Spleen (tissue), 13 donors: ENCODE measurements at places on chromosomes 13 and 19. TPM values are rescaled to one million over a fixed set of nuclear protein-coding genes. Genes with fewer than 3 reads are reported as not detected.
A peak's percentile ranks its signal among the peaks of the same experiment; 100 is the strongest.

GRCh38 chr19:42066075-42066754 lies 3.8 kb downstream of the GRIK5 start:
- no peak for DNase-seq

GRCh38 chr13:40187324-40187795 lies 479.1 kb downstream of the FOXO1 start:
- peak; percentile 78 for DNase-seq

GRCh38 chr19:33921165-33921564 lies 124.5 kb downstream of the KCTD15 start:
- no peak for DNase-seq

GRCh38 chr13:77820431-77821149 lies 98.0 kb downstream of the EDNRB start:
- no peak for DNase-seq

- DNase-seq: no peak
Measured at GRCh38 chr13:36918246-36919131, 1.5 kb downstream of the SMAD9 start.

DNA sequence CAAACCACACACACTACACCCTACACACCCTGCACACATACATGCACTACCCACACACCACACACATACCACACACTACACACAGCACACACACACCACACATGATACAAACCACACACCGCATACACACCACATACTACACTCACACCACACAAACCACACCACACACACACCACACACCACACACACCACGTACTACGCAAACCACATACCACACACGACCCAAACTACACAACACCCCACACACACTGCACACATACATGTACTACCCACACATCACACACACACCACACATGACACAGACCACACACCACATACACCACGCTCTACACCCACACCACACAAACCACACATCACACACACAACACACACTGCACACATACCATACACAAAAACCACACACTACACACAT lies 6.6 kb downstream of the MAG start:
- no peak for DNase-seq

GRCh38 chr19:40691421-40692211 lies 1.2 kb upstream of the NUMBL start:
- peak; percentile 81 for DNase-seq

Gene WDR87
- not detected for total RNA-seq

- DNase-seq: no peak
Measured at GRCh38 chr13:61900033-61900432, 484.4 kb upstream of the PCDH20 start.

DNA sequence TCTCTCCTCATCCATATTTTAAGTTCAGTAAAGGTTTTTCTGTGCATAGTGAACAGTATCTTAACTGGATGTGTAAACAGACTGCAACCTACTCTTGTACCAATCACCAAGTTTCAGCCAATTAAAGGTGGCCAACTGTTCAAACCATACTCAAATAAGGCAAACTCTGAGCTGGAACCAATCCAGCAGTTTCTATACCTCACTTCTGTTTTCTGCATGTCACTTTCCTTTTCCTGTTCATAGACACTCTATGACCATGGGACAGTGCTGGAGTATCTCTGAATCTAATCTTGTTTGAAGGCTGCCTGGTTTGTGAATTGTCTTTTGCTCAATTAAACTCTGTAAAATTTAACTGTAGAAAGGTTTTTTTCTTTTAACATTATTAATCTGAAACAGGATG lies 470.3 kb upstream of the SLITRK6 start:
- DNase-seq: no peak

DNA sequence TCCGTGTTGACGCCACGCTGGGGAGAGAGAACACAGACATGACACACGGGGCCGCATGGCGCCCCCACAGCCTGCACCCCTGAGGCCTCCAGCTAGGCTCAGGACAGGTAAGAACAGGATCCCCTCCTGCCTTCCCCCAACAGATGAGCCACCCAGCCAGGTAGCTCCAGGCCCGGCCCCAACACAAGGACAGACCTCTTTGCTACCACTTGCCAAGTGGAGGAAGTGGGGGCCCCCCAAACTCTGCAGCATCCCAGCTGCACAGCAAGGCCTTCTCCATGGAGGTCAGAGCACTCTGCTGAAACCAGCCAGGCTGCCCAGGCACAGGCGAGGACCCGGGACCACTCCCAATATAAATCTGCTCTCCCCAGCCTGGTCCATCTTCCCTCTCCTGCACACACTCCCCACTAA lies 31.5 kb downstream of the PEPD start:
- peak; percentile 69 for DNase-seq

- no peak for DNase-seq
Measured at GRCh38 chr13:78657699-78658629, 991 bp downstream of the OBI1 start.

DNA sequence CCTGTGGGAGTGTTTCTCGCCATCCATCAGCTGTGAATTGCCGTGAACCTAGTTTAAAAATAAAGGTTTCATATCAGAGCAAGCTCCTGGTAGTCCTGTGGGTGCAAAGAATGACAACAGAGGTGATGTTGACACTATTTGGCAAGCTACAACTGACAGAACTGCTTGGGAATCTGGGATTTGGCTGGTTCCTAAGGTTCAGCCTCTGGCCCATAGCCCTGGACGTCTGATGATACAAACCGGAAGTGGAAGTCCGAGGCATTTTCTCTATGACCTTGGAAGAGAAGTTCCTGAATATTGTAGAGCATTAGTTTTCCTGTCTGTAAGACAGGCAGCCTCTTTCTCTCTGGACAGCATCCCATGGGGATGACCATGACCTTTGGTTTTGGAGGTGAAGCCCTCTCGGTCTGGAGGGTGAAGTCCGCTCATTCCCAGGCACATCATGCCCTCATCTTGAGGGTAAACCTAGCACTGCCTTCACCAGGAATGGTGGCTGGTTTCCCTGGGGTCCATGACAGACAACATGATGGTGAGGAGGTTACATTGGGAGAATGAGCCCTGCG lies 29.1 kb downstream of the GATAD2A start:
- DNase-seq: no peak
